ENCODE measurements at places on chromosomes 4 and X. TPM values are rescaled to one million over a fixed set of nuclear protein-coding genes. Genes with fewer than 3 reads are reported as not detected.

PCDH10 gene
- polyA plus RNA-seq: 1.2 TPM

EMD gene
- 74.2 TPM for polyA plus RNA-seq

SSX5 gene
- polyA plus RNA-seq: not detected

SSX1 gene
- polyA plus RNA-seq: not detected

DKK2 gene
- 0.05 TPM for polyA plus RNA-seq
